ENCODE measurements at places on chromosomes 1 and 21.

GRCh38 chr1:233261206-233261605, 34.3 kb downstream of the PCNX2 start:
- DNase-seq: no peak

- no peak for DNase-seq
Measured at GRCh38 chr1:3702528-3702927, 49.7 kb upstream of the CCDC27 start.

- no peak for DNase-seq
Measured at GRCh38 chr1:152697701-152698600, at the start of gene LCE2A. LCE2A (plus strand) TSS chr1:152698345; CDS start chr1:152698902, 557 bp downstream.

DNA sequence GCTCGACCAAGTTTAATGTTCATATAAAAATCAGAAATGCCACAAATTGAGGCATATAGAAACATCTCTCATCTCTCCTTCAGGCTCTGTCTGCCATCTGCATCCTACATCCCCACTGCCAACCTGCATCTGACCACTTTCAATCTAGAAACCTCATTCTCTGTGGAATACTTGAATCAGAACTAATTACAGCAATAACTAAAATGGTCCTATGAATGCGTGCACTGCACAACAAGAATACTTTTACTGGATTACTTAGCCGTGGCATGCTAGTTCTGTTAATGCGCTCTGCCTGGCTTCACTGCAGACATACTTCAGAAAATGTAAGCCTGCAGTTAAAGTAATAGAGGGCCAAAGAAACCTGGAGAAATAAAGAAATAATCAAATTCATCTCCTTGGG, 89.8 kb upstream of the NR5A2 start:
- no peak for DNase-seq

- DNase-seq: no peak
Measured at GRCh38 chr21:17726047-17726829, 92.9 kb downstream of the C21orf91 start.
